ENCODE measurements at places on chromosomes 16 and 17.

DNA sequence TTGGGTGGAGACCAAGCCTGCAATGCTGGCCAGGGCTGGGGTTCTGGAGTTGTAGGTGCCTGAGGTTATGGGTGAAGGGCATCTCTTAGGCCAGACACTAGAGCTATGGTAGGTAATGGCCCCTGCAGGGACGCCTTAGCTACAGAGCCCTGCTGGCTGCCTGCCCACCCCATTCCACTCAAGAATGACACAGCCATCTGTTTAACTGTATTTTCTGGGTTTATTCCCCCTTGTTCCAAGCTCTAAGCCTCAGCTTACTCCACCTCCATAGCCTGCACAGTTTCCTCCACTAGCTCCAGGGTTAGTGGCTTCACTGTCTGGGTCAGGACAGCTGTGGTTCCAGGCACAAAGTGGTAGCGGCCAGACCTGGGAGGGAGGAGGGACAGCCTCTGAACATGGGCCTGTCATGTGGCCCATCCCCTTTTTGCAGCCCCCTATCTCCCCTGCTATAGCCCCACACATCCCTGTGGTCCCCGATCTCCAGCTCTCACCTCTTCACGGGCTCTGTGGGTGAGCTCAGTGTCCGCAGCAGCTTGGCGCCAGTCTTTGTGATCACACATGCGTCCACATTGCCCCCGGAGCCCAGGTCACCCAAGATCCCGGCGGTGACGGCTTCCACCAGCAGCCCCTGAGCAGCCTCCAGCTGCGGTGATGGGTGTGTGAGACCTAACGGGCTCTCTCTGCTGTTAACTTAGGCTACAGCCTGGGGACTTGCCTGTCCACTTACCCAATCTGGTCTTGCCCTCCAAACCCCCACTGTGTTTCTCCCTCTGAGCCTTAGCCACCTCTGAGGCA lies 2.1 kb downstream of the PSMB10 start:
- no peak for DNase-seq

DNA sequence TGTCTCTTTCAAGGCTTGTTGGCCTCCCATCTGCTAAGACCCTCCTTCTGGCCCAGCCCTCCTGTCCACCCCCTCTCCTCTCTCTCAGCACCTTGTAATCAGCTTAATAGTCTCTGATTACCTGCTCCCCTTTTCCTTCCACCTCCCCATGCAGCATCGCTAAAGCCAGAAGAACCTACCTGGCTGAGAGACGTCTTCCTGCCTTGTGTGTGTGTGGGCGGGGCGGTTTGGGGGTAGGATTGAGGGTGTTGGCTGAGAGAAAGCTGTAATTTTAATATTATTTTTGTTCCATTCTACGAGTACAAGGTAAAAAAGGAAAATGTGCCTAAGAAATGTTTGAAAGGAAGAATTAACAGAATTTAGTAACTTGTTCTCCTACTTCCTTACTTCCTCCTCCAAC lies 3.4 kb downstream of the DNAH9 start:
- no peak for DNase-seq

GRCh38 chr16:80500116-80500859 lies 40.5 kb upstream of the DYNLRB2 start:
- peak; percentile 10 for DNase-seq

- no peak for DNase-seq
Observed at GRCh38 chr17:72115781-72116525, 4.9 kb upstream of the SOX9 start.

DNA sequence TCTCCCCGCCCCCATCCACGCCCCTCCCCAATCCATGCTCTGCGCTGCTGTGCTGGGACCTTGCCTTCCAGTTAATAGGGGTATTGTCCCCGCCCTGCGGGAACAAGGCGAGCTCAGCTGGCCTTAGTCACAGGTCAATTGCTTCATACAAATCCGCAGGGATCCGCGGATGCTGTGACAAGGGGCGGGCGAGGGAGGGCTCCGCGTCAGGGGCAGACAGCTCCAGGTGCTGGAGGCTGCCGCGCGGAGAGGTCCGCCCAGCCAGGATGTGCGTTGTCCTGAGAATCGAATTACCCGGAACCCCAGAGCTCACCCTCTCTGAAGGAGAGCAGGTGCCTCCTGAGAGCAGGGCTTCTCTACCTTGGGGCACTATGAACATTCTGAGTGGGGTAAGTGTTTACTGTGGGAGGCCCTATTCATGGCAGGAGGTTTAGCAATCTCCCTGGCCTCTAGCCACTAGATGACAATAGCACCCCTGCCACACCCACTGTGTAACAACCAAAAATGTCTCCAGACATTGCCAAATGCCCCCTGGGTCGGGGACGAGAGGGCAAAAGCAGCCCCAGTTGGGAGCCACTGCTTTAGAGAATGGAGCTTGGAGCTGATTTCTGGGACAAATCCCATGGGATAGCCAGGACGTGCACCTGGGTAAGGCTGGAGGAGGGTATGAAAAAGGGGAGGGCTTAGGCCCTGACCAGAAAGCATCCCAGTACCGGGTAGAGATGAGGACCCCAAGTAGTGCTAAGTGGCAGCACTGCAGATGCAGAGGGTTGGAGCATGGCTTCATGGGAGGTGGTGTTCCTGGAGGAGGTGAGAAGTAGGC lies 138.2 kb downstream of the CYLD start:
- DNase-seq, result no peak

- DNase-seq, result no peak
Observed at GRCh38 chr16:75567911-75568310, 1.7 kb downstream of the GABARAPL2 start.

DNA sequence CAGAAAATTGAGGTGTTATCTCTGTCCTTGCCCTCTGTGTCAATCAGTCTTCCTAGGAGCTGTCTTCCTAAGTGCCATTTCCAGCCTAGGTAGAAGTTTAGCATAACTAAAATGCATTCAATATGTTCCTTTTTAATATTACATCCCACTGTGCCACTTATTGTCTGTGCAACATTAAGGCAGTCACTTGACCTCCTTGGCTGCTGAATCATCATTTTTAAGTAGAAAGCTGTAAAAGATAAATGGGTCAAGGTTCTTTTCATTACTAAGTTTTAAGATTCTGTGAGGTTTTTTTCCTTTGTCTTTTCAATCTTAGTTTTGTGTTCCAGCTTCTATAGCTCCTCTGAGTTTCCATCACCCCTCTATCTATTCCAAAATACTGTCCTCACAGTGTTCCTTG lies 371.9 kb upstream of the SOX9 start:
- no peak for DNase-seq

- DNase-seq, result no peak
Observed at GRCh38 chr17:77178563-77178962, 37.8 kb downstream of the SEC14L1 start.

- no peak for DNase-seq
Observed at GRCh38 chr17:65398040-65398787, 163.2 kb downstream of the AXIN2 start.

- no peak for DNase-seq
Observed at GRCh38 chr16:86090461-86091170, 191.7 kb downstream of the IRF8 start.

DNA sequence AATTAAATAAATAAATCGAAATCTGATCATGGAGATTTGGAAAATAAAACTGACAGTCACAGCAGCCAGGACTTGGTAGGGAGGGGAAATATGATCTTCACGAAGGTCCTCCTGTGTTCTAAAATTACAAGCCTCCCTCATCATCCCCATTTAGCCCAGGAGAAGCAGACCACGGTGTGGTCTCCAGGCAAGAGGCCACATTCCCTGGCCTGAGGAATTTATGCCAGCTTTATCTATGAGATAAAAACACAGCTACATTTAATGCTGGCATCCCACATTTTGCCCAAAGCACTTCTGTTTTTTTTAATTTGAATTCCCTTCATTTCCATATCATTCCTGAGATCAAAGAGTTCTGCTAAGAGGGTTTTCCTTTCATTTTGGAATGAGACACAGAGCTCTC lies 43.2 kb downstream of the ABCC12 start:
- DNase-seq, result no peak

GRCh38 chr16:6144463-6144862 lies 1046.9 kb upstream of the EEF2KMT start:
- DNase-seq, result no peak

- DNase-seq, result no peak
Observed at GRCh38 chr16:66399930-66400329, 27.2 kb upstream of the BEAN1 start.

- DNase-seq, result peak; percentile 98
Observed at GRCh38 chr17:21043296-21044232, 753 bp upstream of the USP22 start.

DNA sequence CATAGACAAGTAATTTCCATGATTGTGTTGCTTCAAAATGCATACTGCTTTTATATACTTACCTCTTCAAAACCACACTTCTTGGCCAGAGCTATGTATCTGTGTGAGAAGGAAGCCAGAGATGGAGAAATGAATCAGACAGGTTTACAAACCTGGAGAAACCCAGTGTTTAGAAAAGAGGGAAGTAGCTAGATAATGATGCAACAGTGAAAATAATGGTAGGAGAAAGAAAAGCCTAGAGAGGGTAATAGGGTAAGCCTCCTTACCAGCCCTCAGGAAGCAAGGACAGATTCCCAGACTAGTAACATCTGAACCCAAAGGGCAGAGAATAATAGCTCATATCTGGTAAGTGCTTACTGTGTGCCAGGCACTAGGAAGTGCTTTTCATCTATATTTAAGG lies 250.3 kb upstream of the CDH11 start:
- no peak for DNase-seq

DNA sequence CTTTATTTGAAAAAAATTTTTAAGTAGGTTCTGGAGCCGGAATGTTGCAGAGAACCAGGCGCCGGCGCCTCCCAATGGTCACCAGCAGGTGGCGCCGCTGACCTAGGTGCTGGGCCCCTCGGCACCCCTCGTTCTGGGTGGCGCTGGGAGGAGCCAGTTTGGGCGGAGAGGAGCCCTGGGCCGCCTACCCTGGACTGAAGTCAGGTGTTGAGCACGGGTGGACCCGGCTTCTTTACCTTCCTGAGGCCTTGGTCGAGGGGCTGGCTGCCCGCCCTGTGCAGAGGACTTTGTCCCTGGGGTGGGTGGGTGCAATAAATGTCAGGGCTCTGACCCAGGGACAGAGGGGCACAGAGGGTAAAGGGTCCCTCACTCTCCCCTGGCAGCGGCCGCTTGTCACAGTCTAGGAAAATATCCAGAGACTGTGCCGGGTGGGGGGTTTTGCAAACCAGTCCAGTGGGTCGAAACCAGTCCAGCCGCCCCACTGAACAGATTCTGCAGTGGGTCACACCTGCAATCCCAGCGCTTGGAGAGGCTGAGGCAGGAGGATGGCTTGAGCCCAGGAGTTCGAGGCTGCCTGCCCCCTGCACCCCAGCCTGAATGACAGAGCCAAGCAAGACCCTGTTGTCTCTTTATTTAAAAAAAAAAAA lies 30.1 kb upstream of the TNFRSF13B start:
- peak; percentile 81 for DNase-seq

GRCh38 chr17:30450125-30451027 lies 26.8 kb upstream of the GOSR1 start:
- no peak for DNase-seq

DNA sequence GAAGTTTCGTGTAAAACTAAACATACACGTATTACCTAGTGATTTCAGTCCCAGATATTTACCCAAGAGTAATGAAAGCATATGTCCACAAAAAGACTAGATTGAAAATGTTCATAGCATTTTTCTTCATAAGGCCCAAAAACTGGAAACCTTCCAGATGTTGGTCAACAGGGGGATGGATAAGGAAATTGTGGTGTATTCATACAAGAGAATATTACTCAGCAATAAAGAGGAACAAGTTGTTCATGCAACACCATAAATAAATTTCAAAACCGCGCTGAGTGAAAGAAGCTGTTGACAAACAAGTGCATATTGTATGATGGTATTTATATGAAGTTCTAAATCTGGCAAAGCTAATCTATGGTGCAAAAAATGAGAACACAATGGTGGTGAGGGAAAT lies 54.1 kb upstream of the NFAT5 start:
- no peak for DNase-seq

- DNase-seq, result no peak
Observed at GRCh38 chr16:12574721-12575120, 229.0 kb downstream of the CPPED1 start.

DNA sequence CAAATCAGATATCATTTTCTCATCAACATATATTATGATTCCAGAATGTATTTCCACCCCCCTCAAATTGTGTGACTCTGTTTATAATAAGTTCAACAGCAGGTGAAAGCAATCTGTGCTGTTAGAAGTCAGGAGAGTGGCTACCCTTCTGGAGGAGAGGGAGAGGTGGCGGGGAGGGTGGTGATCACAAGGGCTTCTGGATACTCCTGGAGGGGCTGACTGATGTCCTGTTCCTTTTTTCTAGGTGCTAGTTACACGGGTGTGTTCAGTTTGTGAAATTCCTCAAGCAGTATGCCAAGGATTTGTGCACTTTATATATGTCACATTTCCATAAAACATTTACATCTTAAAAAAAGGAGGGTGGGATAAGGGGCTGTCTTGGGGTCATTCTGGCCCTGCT lies 119.1 kb downstream of the IRF8 start:
- no peak for DNase-seq

GRCh38 chr17:76150712-76151622 lies 9.9 kb upstream of the FOXJ1 start:
- no peak for DNase-seq

DNA sequence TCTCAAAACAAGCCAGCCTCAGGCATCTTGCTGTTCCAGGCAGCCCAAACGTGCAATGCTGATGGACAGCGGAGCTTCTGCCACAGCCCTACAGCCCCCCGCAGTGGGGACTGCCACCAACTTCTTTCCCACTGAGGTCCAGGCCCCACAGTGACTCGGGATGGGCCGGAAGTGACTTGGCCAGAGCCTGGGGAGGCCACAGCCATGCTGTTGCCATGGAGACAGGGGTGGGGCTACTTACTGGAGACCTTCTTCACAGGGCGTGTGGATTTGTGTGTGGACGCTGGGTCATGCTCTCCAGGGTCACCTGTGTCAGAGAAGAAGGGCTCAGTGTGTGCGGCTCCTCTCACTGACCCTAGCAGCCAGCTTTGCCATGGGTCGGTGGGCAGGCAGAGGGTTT lies 15.0 kb downstream of the TRIM25 start:
- no peak for DNase-seq

- DNase-seq, result no peak
Observed at GRCh38 chr17:76869496-76870376, 1.5 kb downstream of the MGAT5B start.

DNA sequence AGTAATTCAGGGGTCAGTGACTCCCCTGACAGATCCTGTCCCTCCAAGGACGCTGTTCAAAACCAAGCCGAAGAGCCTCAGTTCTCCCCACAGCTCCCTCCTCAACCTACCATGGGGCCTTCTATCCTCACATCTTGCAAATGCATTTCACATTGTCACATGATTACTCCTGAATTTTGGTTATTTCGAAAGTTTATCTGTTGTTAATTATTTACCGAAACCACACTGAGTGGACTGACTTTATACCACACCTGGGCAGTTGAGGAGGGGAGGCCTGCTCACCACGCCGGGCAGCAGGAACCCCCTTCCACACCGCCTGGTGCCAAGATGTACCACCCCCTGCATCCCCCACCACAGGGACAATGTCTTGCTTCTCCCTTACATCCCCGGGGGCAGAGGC lies 4.7 kb downstream of the TIMP2 start:
- no peak for DNase-seq

- no peak for DNase-seq
Observed at GRCh38 chr16:79593754-79594153, 6.8 kb downstream of the MAF start.

GRCh38 chr17:350706-351448 lies 1.7 kb downstream of the RPH3AL start:
- no peak for DNase-seq
